D341Med (cell line): ENCODE measurements at places on chromosomes 12 and 14.

- DNase-seq, result no peak
Measured at GRCh38 chr12:91622981-91623380, 440.4 kb upstream of the DCN start.

DNA sequence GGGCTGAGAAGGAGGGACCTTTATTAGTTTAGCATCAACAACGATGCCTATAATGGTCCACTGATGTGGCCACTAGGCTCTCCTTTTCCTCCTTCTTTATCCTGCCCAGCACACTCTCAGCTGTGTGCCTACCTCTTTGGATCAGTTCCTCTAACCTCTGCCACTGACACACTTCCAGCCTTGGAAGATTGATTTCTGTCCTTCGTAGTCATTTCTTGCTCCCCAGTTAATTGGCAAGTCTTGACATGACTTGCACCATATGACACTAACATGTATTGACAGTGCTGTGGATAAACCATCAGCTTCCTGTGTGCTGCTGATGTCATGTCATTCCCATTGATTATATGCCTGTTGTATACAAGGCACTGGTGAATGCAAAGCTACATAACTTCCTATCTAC lies 90.2 kb upstream of the PLEKHG7 start:
- no peak for DNase-seq

GRCh38 chr12:123900871-123901376 lies 71.7 kb downstream of the CCDC92 start:
- no peak for DNase-seq

DNA sequence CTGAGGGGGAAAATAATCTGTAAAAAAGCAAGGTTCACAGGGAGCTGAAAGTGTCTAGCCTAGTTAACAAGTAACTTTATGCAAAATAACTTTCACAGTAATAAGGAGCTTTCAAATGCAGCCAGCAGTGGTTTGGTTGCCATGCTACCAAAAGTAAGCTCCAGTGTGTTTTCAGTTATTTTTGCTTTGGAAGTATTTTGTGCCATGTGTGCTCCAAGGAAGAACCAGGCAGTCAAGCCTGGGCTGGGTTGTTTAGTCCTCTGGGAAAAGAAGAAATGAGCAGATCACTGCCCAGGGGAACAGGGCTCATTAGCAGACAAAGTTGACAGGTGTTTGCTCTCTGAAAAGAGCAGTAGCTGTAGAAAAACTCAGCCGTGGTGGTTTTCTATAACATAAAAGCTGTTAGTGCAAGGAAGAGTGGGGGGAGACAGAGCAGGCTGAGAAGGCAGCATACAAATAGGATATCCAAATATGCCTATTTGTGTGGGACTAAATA lies 92.8 kb upstream of the TMTC2 start:
- peak; percentile 34 for DNase-seq

GRCh38 chr14:69595336-69595735 lies 16.1 kb upstream of the SUSD6 start:
- DNase-seq, result no peak

DNA sequence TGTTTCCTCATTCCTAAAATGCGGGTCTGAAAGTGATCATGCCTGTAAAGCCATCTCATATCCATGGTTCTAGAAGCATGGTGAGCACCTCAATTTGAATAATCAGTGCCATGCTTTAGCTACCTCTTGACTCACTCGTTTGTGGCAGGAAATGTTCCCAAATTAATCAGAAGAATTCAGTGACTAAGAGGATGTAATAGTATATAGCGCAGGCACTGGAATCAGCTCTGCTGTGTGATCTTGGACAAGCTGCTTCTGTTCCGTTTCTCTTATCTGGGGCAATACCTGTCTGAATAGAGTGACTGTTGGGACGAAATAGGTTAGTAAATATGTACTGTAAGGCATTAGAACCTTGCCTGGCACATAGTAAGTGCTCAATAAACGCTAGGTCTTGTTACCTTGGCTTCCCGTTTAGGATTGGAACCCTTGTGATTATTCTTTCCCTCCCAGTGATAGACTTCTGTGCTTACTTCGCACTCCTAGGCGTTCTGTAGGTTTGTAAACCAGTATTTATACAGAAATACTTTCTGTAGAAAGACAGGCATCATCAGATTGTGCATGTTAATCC lies 820 bp upstream of the SMAGP start:
- no peak for DNase-seq

GRCh38 chr12:85281636-85282312 lies 1.8 kb downstream of the ALX1 start:
- no peak for DNase-seq

DNA sequence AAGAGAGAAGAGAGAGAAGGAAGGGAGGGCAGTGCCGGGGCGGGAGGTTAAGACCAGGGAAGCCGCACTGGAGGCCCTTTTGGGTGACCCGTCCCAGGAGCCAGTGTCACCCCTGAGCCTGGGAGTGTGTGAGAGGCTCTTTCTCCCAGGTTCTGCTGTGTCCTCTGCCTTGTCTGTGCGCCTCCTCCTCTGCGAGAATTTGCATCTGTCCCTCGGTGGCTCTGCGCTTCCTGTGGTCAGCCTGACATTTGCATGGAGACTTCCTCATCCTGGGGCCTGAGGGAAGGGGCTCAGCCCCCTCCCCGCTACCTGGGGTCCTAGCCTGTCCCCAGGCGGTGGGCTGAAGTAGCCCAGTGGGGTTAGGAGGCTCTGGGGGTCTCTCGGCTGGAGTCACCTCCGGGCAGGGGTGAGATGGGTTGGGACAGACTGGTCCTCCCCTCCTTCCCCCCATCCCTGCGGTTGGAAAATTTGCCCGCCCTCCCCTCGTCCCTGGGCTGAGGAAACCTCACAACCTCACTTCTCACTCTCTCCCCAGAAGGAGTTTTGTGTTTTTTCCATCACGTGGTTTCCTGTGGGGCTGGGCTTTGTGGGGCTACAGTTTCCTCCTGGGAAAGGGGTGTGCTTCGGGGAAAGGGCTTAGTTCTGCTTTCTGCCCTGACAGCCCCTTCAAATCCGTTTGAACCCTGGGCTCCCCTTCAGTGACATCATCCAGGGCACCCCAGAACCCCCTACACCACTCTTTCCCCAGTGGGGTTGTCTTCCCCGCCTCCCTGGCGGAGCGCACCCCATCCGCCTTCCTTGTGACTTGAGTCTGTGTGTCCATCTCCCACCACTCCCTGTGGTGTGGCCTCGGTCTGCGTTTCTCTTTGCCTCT lies 2.5 kb downstream of the PTPN6 start:
- no peak for DNase-seq

DNA sequence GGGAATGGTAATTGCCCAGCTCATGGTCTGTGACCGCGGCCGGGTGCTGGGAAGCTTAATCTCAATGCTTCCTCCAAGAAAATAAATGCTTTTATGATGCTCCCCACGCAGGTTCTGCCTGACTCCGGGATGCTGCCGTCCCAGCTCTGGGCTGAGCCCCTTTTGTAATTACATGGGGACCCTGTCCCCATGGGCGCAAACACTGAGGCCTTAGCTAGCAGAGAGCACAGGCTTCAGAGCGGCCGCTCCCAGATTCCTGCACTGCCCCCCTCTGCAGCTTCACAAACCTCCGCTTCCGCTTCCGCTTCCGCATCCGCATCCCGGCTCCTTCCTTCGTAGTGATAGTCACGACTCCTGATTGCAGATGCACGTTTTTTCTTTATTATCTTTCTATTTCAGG lies 129.5 kb downstream of the KIF26A start:
- DNase-seq, result peak; percentile 21

GRCh38 chr14:74038020-74038859 lies 19.1 kb downstream of the BBOF1 start:
- peak; percentile 38 for DNase-seq

- DNase-seq, result no peak
Measured at GRCh38 chr12:2682296-2683251, 112.2 kb upstream of the FKBP4 start.

DNA sequence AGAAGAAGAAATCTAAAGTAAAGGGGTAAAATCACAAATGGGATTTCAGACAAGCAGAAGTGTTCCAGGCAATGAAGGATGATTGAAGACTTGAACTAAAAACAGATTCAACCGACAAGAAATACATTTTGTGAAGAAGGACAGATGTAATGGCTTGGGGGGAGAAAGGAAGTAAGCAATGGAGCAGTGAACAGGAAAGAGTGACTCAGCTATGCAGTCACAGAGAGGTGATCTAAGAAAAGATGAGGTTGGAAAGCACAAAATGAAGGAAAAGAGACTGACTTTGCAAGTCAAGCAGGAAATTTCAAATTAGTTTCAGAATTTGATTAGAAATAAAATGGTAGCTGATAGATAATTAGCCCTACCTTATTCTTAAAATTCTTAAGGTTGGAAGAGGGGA lies 66.5 kb downstream of the PUS7L start:
- DNase-seq, result no peak

DNA sequence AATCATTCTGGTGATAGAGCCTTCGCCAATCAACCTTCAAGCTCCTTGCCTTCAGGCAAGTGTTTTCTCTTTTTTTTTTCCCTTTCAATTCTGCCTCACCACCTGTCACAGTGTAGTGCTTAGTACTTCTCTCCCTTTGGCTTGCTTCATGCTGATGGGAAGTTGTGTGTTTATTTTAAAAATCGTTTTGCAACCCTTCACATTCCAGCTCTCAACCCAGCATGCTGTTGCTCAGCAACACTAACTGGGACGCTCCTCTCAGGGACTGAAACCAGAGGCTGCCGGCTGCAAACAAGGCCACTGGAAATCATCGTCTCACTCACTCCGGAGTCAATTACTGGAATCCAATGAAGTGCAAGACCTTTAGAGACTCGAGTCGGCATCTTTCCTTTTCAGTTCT lies 342.7 kb downstream of the PRKD1 start:
- no peak for DNase-seq

DNA sequence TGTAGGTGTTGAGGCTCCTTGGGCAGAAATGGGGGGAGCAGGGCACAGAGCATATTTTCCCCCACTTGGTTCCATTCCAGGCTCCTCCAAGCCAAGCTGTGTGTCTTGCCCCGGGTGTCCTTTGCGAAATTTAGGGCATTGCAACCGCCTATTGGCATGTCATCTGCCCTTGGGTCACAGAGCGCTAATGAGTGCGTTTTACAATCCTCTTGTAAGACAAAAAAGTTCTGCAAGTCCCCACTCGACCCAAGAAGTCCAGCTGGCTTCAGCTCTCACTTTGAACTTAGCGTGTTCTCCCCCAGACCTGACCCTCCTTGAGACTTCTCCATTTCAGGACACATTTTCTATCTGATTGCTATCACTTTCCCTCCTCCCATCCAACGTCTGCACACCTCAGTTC lies 6.1 kb upstream of the LRTM2 start:
- no peak for DNase-seq

GRCh38 chr12:91178139-91178561 lies 4.5 kb downstream of the DCN start:
- DNase-seq, result peak; percentile 28

- no peak for DNase-seq
Measured at GRCh38 chr12:52193991-52194390, 2.2 kb upstream of the KRT80 start.

GRCh38 chr12:67034110-67034879 lies 234.9 kb upstream of the CAND1 start:
- DNase-seq, result no peak

DNA sequence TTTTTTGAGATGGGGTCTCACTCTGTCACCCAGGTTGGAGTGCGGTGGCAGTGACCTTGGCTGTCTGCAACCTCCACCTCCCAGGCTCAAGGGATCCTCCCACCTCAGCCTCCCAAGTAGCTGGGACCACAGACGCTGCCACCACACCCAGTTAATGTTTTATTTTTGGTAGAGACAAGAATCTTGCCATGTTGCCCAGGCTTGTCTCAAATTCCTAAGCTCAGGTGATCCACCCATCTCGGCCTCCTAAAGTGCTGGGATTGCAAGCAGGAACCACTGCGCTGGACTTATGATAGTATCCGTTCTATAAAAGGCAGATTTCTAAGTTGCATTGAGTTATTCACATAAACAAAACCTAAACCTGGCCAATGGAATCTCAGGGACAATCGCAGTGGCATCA lies 321.1 kb upstream of the PRICKLE1 start:
- DNase-seq, result no peak

GRCh38 chr14:105863296-105864108 lies 337.1 kb downstream of the TMEM121 start:
- peak; percentile 17 for DNase-seq

GRCh38 chr12:18153826-18154225 lies 63.8 kb upstream of the RERGL start:
- DNase-seq, result no peak

DNA sequence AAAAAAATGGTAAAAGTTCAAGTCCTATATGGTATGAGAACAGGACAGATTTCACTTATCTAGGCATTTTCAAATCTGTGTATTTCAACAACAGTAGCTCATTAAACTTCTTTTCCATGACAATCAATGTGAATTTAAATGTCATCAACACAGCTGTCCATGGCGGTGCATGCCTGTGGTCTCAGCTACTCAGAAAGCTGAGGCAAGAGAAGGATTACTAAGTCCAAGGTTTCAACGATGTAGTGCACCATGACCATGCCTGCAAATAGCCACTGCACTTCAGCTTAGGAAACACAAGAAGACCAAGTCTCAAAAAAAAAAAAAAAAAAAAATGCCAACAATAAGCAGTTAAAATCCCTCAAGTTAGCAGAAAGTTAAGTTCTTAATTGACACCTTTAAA lies 214.6 kb downstream of the C12orf50 start:
- DNase-seq, result no peak

GRCh38 chr14:67187826-67188225 lies 1.4 kb upstream of the GARIN2 start:
- no peak for DNase-seq

DNA sequence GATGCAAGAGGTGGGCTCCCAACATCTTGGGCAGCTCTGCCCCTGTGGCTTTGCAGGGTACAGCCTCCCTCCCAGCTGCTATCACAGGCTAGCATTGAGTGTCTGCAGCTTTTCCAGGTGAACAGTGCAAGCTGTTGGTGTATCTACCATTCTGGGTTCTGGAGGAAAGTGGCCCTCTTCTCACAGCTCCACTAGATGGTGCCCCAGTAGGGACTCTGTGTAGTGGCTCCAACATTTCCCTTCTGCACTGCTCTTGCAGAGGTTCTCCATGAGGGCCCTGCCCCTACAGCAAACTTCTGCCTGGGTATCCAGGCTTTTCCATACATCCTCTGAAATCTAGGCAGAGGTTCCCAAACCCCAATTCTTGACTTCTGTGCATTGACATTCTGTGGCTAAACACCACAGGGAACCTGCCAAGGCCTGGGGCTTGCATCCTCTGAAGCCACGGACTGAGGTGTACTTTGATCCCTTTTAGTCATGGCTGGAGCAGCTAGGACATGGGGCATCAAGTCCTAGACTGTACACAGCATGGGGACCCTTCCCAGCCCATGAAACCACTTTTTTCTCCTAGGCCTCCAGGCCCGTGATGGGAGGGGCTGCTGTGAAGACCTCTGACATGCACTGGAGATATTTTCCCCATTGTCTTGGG lies 24.0 kb upstream of the SLC38A1 start:
- DNase-seq, result no peak

- DNase-seq, result no peak
Measured at GRCh38 chr12:80846952-80847351, 90.8 kb downstream of the LIN7A start.

DNA sequence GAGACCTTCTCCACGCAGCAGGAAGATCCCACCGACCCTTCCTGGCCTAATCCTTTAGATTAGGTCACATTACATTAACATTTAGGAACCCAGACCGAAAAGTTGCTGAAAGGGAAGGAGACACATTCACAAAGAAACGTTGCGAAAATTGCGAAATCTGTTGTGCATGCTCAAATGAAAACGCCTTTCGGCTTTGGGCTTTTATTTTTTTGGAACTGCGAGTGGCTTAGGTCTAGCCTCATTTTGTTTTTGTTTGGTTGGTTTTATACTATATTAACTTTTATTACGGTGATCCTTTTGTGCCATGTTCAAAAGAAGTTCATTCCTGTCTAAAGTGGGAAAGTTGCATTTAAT lies 1.5 kb downstream of the MYF6 start:
- DNase-seq, result no peak

GRCh38 chr12:52655720-52656124 lies 3.7 kb upstream of the KRT2 start:
- DNase-seq, result no peak
